ENCODE measurements at places on chromosomes 6 and 20. TPM values are rescaled to one million over a fixed set of nuclear protein-coding genes. Genes with fewer than 3 reads are reported as not detected.

- no peak for DNase-seq
These were observed 441.0 kb downstream of the KIF16B start for GRCh38 chr20:16132036-16132798.

DNA sequence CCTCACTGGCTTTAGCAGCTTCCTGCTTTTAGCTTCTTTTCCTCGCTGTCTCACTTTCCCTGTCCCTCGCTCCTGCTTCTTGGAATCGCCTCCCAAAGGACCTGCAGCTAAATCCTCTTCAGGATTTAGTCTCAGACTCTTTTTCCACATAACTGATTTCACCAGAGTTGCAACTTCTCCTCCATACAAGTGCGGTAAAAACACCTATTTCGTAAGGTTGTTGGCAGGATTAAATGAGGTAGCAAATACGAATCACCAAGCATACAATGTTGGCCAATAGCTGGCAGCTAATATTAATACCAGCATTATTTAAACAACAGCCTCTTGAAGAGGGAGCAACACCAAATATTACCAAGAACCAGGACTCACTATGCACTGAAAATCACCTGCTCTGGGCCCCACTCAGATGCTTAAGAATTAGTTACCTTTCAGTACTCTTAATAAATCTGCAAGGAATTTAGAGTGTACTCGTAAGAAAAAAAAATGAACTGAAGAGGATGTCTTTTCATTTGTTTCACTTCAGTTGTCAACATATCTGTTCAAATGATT is 123.0 kb downstream of the DTNBP1 start:
- DNase-seq, result no peak

The TNFRSF6B gene
- not detected for total RNA-seq

DNA sequence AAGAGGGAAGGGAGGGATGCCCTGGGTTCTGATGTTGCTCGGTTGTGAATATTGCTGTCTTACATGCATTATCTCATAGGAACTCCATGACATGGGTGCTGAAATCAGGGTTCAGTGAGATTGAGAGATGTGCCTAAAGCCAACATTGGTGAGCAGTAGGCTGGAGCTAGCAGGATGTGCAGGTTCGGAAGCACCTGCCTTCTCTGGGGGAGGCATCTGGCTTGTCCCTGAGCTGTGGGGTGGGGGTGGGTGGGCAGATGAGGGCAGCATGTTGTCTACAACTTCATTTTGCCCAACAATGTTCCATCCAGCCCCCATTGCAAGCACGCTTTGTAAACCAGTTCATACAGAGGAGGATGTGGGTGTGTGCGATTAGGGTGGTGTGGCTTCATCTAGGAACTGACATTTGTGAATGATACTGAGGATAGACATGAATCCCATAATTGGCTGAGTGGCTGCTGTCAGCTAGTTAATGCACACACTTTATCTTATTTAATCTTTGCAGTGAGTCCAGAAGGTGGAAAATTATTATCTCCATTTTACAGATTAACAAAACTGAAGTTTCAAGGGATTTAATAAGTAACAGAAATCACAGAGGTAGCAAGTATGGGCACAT is 119.4 kb downstream of the SYNDIG1 start:
- no peak for DNase-seq

DNA sequence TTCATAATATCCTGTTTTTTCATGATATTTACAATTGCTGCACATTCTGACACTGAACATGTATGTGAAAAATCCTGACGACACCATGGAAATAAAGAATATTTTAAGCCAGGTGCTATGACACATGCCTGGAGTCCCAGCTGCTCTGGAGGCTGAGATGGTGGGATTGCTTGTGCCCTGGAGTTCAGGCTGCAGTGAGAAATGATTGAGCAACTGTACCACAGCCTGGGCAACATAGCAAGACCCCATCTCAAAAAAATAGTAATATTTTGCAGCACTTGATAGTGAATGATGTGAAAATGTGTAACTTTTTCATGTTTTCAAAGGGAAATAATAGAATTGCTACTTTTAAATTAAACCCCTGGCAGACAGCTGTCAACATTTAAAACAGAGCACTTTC is 137.1 kb downstream of the ADGRG6 start:
- no peak for DNase-seq

The LAMP5 gene
- total RNA-seq, result not detected

DNA sequence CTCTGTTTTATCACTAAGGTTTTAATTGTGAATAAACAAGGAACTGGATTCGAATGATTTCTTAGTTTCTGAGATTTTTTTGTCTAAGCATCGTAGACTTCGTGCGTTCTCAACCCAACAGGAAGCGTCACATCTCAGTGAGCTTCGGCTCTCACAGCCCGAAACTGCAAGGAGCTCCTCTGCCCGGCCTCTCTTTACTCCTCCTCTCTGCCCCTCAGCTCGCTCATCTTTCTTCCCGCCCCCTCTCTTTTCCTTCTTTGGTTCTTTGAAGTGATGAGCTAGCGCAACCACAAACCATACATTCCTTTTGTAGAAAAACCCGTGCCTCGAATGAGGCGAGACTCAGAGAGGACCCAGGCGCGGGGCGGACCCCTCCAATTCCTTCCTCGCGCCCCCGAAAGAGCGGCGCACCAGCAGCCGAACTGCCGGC is 480 bp upstream of the NT5E start:
- no peak for DNase-seq

- no peak for DNase-seq
These were observed 27.7 kb upstream of the PTPN1 start for GRCh38 chr20:50482396-50482981.

DNA sequence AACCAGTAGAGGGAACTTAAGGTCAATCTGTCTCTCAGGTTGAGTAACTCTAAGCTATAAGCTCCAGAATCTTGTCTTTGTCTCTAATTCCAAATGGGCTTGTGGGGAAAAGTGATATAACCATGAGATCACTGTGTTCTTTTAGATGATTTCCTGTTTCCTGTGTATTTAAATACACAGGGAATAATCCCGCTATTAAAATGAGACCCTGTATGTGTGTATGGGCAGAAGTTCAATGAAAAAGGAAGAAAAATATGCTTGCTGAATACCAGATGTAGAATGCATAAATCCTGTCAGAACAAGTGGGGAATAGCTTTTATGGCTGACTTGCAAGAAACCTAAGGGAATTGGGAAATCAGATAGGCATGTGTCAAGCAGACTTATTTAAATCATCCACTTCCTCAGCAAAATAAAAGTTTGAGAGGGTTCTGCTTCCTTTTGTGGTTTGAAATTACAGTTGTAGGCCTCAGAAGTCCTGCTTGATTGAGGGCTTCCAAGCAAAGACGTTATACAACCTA is 164.7 kb upstream of the PDE7B start:
- DNase-seq, result no peak

GRCh38 chr6:51166914-51167313 is 348.2 kb downstream of the TFAP2B start:
- DNase-seq, result no peak

DNA sequence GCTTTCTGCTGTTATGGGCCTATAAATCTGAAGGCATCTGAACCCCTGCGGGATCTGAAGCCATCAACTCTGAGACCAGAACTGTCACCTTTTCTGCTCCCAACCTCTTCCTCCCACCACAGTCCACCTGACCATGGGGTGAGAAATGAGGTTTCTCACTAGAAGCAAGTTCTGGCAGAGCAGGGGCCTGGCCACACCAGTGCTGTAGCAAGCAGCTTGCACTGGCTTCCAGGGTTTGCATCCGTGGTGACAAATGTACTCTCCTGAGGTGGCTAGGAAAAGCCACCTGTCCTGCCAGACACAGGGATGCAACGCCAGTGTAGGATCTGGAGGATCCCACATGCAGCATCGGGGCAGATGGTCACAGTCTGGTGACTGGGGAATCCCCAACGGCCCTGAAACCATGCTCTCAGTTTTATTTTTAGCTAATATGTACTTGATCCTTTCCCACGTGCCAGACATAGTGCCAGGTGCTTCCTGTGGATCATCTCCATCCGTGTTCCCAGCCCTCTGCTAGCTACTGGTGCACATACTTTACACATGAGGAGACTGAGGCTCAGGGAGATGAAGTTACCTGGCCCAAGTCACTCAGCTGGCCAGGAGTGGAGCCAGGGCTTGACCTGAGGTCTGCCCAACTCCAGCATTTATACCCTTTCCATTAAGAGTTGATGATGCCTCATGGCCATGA is 122.1 kb upstream of the SPACA1 start:
- no peak for DNase-seq

The EDN3 gene
- 73.5 TPM for total RNA-seq

DNA sequence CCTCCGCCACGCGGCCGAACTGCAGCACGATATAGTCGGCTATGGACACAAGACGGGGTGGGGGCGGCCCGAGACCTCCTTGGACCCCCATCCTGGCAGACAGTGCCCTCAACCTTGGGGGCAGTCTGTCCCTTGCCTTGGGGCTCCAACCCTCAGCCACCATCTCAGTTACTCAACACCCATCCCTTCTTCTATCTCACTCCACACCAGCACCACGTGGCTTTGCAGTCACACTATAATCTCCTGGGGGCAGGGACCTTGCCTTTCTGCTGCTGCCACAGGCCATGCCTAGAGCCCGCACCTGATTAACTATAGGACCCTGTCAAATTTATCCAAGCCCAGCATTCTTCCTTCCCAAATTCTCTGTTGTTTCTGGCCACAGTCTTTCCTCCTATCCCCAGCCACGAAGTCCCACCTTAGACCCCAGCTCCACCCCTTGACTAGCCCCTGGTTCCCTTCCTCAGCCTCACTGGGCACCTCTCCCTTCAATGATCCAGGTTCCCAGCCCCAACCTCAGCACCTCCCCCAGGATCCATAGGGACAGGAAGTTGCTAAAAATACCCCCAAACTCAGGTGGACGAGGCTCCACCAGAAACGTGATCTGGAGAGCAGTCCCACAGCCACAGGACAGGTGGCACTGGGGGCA is 1.7 kb upstream of the TEAD3 start:
- peak; percentile 40 for DNase-seq

DNA sequence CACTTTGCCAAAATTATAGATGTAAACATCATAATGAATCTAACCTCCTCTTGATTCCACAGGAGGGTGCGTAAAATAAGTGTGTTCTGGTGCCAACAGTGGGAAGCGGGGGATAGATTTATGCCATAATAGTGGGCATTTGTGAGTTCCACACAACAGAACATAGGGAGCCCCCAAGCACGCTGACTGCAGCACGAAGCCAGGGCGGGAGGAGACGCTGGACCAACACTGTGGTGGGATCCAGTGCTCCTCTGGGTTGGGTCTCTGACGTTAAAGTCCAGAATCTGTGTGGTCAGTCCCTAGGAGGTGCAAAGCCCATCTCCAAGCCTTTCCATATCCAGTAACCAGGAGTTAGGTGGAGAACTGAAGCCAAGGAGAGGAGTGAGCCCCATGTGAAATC is 1.8 kb upstream of the TTLL2 start:
- DNase-seq, result no peak

DNA sequence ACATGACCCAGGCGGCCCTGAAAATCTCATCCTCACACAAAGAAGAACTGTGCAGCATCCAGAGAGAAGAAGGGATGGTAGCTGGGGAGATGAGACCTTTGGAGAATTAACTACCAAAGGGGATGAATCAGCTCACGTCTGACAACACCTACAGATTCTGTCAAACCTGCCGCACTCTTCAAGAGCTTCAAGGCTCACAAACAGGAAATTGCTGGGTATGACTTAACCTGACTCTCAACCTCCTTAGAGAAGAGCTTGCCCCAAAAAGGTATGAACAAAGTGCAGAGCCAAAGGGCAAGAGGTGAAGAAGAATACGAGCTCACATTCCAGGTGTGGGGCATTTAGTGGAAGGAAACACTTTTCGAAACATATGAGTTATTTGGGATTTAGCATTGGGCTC is 139.8 kb downstream of the BACH2 start:
- DNase-seq, result no peak

The METTL24 gene
- total RNA-seq, result 8.3 TPM

DNA sequence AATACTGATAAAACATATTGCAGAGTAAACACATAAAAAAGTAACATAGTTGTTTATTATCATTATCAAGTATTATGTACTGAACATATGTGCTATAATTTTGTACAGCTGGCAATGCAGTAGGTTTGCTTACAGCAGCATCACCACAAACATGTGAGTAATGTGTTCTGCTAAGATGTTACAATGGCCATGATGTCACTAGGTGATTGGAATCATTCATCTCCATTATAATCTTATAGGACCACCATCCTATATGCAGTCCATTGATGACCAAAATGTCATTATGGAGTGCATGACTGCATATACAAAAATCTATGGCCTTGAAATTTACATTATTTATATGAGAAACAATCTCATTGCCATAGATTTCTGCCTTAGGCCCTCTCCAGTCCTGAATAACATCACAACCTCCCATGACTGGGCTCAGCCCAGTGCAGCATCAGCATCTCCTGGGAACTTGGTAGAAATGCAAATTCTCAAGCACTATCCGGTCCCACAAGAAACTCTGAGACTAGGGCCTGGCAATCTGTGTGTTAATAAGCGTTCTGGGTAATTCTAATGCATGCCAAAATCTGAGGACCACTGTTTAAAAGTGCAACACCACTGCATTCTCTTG is 352.0 kb upstream of the MARCKS start:
- DNase-seq, result no peak

The SLC22A7 gene
- not detected for total RNA-seq

The ULBP2 gene
- total RNA-seq, result not detected

GRCh38 chr6:11434565-11435326 is 102.8 kb upstream of the TMEM170B start:
- DNase-seq, result no peak

DNA sequence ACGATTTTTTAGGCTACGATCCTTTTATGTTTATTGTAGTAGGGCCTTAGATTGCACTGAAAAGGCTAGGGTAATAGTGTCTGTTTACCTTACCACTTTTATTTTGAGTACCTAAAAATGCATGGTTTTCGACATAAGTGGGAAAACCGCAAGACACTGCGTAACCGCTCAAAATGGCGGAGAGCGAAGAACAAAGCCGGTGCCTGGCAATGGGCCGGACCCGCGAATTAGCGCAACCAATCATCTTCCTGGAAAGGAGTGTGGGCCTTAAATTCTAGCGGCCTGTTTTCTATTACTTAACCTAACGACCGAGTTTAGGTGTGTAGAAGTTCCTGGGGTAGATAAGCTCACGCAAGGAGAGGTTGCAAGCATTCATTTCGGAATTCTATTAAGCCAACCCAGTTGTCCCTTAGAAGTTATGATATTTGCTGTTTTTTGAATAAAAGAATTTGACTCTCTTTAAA is 118.0 kb downstream of the HFE start:
- DNase-seq, result peak; percentile 85

GRCh38 chr6:5132731-5133130 is 47.6 kb downstream of the PPP1R3G start:
- peak; percentile 47 for DNase-seq

DNA sequence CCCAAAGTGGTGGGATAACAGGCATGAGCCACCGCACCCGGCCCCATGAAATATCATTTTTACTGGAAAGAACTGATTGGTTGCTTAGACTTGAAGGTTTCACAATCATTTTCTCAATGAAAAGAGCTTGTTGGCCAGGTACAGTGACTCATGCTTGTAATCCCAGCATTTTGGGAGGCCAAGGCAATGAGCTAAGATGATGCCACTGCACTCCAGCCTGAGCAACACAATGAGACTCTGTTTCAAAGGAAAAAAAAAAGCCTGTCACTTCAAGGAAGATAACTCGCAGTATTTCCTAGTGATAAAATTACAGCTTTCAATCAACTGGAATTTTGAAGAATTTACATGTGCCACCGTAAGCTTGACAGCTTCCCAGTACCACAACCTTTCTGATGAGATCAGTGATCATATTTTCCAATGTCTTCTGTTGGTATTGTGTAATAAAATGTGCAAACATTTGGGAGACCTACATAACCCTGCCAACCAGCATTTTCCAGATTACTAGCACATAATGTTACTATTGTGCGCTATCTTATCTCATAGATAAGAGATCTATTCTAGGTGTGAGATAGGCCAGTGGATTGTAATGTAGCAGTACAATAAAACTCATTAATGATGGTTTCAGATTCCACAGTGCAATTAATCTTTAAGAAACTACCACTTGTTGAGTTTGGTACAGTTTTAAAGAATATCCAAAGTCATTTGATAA is 7.2 kb downstream of the PNLDC1 start:
- no peak for DNase-seq

Data from Peyer's patch (tissue), 4 donors.